ENCODE measurements at places on chromosomes 2 and 18.

- peak; percentile 77 for DNase-seq
These were observed 656 bp downstream of the UNC80 start for GRCh38 chr2:209772290-209772685.

DNA sequence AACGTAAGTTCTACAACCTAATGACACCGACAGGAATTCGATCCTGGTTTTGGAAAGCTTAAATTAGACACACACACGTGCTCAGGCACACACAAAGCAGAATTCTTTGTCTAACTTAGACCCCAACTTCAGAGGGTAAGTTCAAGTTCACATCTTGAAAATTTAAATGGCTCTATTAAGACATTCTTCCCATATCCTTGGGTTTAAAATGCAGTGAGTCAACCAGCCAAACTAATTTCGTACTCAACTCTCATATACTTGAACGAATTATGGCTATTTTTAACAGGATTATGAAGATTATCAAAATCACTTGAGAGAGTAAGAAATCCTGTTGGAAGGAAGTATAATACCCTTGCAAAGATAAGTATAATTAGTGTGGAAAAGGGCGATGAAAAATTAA lies 53.2 kb upstream of the ARL4C start:
- DNase-seq: no peak

DNA sequence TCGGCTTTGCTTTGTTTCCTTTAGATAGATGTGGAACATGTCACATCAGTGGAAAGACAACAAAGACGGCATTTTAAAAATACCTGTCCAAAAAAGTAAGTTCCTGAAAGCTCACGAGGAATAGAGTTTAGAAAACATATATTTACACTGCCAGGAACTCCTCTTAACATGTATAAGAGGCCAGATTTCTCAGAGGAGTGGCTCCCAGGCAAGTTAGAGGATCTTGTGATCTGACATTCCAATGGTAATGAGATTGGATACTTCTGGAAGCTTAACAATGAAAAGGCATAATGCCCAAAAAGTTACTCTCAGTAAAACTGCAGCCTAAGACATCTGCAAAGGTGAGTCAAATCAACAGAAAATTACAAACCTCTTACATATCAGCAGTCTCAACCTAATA lies 77.1 kb downstream of the CYRIA start:
- DNase-seq: no peak

DNA sequence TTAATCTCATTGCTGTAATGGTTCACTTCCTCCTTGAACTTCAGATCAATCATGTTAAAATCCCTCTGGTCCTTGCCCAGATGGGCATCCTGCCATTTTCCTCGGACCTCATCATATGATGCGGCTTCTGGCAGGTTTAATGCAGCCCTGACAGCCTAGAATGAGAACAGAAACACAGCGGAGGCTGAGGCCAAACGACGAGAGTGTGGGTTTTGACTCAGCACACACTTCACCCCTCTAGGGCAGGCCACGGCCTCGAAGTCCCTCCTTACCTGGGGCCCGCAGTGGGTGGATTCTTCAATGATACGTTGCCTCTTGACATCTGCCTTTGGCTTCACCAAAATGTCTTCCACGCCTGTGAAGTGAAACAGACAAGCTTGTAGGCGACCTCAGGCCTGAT lies 56.8 kb downstream of the POLR1A start:
- DNase-seq: no peak

DNA sequence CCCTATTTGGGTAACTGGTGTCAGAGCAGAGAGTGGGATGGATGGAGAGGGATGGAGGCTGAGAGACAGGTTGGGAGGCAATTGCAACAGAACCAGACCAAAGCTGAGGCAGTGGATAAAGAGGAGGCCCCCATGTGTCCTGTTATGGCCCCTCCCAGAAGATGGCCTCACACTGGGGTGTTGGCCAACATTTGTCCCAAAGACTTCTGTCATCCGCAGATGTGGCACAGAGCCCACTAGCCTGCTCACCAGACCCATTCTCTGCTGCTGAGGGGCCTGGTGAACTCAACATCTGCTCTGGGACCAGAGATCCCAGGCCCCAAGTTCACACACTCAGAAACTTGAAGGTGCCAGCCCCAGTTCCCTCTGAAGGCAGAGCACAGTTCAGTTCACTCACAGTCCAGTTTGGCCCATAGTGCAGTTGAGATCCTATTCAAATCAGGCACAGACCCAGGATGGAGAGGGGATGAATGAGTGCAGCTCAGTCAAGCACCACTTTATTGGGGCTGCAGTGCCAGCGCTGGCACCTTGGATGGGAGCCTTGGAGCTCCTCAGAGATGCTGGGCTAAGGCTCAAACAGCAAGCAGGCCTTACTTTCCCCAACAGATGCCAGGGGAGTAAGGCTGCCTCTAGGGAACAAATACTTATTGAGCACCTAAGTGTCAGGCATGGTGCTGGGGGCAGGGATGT lies 189.2 kb downstream of the ZBTB7C start:
- no peak for DNase-seq

DNA sequence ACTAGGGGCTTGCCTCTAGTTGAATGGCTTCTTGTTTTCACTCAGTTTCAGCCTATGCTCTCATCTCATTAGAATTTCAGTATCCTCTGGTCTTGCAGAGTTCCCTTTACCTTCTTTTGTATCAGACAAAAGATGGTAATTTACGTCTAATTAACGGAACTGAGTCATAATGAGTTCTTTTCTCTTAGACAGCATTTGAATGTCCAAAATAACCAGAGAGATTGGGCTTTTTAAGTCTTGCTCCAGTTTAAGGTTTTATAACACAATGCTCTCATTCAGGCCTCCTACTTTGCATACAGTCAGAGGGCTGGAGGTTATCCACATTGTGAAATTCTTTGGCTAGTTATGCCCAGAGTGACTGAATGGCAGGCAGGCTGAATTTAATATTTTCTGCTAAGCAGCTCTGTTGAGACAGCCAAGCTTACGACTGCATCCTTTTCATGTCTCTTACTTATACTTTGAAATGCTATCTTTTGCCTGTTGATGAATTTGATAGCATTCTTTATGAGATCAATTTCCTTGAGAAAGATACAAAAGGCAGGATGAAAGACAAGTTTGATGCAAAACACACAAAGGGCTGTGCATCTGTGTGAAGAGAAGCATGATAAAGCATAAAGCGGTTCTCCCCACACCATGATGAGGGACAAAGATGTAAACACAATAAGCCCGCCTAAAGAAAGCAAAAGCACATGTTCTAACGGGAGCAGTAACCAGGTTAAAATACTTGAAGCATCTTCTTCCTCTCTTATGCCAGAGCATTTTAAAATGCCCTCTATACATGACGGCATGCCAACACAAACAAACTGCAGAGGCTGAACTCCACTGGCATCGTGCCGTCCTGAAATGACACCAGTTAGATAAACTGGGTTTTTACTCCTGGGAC lies 90.0 kb downstream of the CDH2 start:
- peak; percentile 10 for DNase-seq

DNA sequence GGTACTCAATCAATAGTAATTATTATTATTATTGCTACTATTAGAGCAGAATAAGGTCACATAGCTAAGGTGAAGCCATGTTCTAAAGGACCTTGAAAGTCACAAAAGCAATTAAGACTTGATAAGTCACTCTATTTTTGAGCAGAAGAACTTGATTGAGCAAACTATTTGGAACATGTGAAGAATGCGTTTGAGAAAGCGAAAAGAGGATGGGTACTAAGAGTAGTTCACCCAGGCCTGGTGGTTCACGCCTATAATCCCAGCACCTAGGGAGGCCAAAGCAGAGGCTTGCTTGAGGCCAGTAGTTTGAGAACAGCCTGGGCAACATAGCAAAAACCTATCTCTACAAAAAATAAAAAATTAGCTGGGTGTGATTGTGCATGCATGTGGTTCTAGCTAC lies 7.2 kb upstream of the RTN4 start:
- no peak for DNase-seq

- DNase-seq: no peak
These were observed 259.8 kb downstream of the OSR1 start for GRCh38 chr2:19098467-19099160.

DNA sequence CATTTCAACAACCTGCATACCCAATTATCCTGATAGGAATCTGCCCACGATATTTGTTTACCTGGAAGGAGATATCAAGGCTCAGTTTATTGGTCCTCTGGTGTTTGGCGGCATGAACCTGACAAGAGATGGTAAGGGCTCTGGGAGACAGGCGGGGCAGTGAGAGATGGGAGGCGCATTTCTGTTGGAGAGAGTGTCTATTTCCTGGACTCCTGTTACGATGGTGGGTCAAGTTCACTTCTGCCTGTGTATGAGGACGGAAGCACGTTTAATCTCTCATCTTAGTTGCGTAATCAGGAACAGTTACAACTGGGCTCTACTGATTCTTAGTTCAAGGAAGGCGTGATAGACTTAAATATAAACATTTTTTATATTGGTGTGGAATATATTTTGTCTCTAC lies 8.9 kb downstream of the PDCL3 start:
- no peak for DNase-seq

- no peak for DNase-seq
These were observed 1.1 kb upstream of the FAM237A start for GRCh38 chr2:206641226-206641625.

DNA sequence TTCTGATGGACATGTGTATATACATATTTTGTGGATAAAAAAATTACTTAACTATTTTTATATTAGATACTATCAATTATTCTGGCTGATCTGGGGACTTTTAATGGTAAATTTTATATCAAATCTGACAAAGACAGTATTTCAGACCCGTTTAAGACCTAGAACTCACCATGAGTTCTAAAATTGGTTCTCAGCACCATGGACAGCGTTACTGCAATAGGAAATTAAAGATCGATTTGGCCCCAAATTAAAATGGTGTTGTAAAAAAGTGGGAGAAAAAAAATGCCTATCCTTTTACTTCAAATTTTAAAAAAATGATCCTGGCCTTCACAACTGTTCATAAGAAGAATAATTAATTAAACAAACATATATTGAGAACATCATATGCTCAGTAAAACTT lies 919 bp upstream of the SCN2A start:
- no peak for DNase-seq

DNA sequence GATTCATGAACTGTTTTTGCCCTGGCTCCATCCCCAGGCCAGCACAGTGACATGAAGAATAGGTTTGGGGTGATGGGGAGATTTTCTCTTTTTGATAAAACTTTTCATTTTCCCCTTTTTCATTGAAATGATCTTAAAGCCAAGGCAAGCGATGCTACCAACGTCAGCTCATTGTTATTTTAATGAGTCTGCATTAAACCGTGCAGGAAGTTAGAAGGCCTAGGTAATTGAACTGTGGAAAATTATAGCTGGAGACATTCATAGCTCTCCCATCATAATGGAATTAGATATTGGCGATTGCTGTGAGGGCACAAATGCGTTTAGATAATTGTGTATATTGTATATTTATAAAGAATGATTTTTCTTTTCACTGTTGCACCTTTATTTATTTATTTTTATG lies 33.2 kb downstream of the SMARCAL1 start:
- peak; percentile 95 for DNase-seq

- DNase-seq: no peak
These were observed 144.5 kb downstream of the USP34 start for GRCh38 chr2:61326423-61326822.

- no peak for DNase-seq
These were observed 308.8 kb downstream of the PRKCE start for GRCh38 chr2:45960057-45960863.

DNA sequence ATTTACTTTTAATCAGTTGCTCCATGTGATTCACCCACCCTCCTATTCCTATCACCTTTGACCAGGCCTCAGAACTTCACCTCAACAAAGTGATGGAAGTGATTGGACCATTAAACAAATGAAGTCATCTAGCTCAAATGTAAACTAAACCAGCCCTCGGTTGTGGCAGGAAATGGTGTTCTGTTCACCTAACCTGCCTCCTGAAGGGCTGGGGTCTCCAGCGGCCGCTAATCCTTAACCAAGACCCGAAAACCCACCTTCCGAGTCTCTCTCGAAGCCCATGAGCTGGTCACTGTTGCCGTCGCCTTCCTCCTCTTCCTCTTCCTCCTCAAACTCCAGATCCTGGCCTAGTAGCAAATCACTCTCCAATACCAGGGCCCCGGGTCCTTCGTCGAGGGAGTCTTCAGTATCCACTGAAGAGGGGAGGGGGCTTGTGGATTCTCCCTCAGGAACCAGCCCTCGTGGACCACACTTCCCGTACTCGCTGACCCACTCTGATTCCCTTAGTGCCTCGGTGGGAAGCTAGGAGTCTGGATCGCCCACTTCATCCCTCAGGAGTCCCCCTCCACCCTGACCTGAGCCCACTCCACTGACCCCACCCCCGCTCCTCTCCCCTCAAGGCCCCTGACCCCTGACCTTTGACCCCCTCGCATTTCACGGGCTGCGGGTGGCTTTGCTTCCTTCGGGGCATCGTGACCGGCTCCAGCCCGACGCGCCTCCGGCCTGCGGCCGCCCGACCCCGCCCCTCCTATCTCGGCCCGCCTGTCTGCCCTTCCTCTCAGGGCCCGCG lies 503 bp downstream of the ZNF513 start:
- peak; percentile 46 for DNase-seq

DNA sequence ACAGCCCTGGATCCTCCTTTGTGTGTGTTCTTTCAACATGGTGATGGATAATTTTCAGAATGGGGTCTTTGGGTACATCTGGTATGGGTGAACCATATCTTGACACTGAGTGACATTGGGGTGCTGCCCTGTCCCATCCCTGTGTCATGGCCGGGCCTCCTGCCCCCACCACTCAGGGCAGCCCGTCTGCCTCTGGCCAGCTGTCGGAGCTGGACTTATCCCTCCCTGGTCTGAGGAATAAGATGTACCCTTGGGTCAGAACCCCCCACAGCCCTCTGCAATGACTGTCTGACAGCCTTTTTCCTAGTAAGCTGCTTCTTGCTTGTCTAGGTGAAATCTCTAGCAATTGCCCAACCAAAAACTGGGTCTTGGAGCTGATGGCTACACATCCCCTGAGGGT lies 142.9 kb downstream of the SH3RF3 start:
- DNase-seq: no peak

- no peak for DNase-seq
These were observed 34.9 kb downstream of the FEZ2 start for GRCh38 chr2:36562973-36563532.

DNA sequence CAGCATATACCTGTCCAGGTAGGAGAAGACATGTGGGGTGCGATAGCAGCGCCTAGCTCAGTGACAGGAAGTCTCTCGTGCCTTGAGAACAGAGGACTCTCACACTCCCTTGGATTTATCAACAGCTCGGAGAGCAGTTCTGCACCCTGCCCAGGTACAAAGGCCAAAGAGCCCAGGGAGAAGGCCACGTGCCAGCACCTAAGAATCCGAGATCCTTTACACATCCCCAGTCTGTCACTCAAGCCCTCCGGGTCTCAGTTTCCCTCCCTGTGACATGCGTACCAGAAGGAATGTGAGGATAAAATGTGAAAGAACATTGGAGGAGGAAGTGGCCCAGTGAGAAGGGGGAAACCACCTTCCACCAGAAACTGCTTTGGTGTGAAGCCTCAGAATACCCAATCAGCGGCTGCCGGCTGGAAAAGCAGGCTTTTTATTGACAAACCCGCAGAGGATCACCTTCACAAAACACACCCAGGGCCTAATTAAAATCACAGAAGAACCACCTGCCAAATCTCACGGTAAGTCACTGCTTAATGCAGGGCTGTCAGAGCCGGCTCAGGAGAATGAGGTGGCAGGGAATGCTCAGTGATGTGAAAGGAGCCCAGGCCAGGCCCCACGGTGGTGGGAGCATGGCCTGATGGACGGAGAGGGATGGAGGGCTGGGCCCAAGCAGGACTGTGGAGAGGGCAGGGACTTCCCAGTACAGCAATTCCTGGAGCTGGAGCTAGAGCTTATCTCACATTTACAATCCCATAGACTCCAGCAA lies 66.3 kb downstream of the MYO5B start:
- peak; percentile 4 for DNase-seq

Data from NCI-H2081 (cell line).